ENCODE measurements at places on chromosomes 6 and 20. TPM values are rescaled to one million over a fixed set of nuclear protein-coding genes. Genes with fewer than 3 reads are reported as not detected.

DNA sequence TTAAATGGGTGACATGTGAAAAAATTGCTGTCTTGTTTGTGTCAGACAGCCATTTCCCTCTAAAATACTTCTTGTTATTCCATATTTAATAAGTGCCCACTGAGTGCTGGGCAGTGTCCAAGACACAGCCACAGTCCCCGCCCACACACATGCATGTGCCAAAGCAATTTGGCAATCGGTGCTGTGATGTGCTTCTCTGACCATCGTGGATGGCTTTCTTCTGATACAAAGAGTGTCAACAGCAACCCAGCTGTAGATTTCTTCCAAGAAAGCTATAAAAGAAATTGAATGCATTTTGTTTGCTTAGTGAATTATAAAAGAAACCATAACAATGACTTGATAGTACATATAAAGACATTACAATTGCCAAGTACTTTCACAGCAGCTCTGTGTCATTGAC, 140.5 kb upstream of the ATXN1 start:
- H3K36me3 ChIP-seq = no peaks in the 10 kb centered on the region
- no peak overlapping the region for H3K4me3 ChIP-seq
- DNase-seq = peak; percentile 74
- H3K27ac ChIP-seq = no peak overlapping the region

DNA sequence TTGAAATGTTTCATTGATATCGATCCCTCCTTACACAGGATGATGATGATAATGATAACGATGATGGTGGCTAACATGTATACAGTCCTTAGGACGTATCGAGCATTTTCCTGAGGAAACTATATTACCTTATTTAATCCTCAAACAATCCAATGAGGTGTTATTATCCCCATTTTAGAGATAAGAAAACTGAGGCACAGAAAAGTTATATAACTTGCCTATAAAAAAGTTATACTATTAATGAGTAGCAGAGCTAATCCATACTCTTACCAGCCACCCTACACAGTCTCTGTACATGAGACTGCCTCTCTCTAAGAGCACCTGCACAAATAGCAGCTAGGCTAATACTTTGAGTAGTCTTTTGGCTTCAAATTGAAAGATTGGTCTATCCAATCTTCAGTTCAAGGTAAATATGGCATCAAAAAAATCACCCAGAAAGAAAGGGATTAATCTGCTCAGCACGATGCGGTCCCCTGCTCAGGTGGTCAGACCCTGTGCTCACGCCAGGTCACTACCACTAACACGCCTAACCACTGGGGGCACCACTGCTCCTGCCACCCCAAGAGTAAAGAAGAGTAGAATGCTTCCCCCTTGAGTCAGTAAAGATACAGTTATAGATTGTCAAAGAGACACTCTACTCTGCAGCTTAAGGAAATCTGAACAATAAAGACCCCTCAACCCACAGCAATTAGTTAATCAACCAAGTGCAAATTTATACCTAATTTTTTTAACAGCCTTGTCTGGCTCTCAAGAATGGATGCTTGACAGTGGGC, 15.0 kb downstream of the GABBR1 start:
- H3K4me3 ChIP-seq = no peak overlapping the region
- H3K36me3 ChIP-seq = peaks cover 24% of the 10 kb centered on the region
- H3K27me3 ChIP-seq = no peaks in the 10 kb centered on the region

GRCh38 chr6:170404697-170405096, 98.1 kb downstream of the FAM120B start:
- no peaks in the 10 kb centered on the region for H3K4me1 ChIP-seq
- peaks cover 38% of the 10 kb centered on the region for H3K36me3 ChIP-seq
- no peak overlapping the region for H3K27ac ChIP-seq
- no peaks in the 10 kb centered on the region for H3K27me3 ChIP-seq

The NEURL2 gene
- 20.9 TPM for total RNA-seq

The SPTLC3 gene
- total RNA-seq = 4.6 TPM

Data from sigmoid colon (tissue), 7 donors.